Activated naive CD4-positive, alpha-beta T cell treated with anti-CD3 and anti-CD28 coated beads, Interleukin-2, amount 50 U/mL, for 72 hours (primary cell): ENCODE measurements at places on chromosomes 4 and X. TPM values are rescaled to one million over a fixed set of nuclear protein-coding genes. Genes with fewer than 3 reads are reported as not detected.

Gene DKK2
- total RNA-seq = not detected

Gene PCDH11X
- total RNA-seq = not detected

Gene IGSF1
- not detected for total RNA-seq

Gene MAGEA2
- not detected for total RNA-seq

Gene RAB9B
- total RNA-seq = 0.41 TPM

Gene TMSB4X
- total RNA-seq = 11,762 TPM

Gene ZDHHC15
- total RNA-seq = not detected

Gene KLB
- not detected for total RNA-seq

Gene NIPAL1
- 1.3 TPM for total RNA-seq

Gene SPCS3
- 153 TPM for total RNA-seq

Gene SMIM10L2A
- total RNA-seq = 0.18 TPM

Gene ABLIM2
- total RNA-seq = 0.41 TPM

Gene GPC4
- not detected for total RNA-seq

Gene CHRNA9
- not detected for total RNA-seq

Gene TXK
- 48.2 TPM for total RNA-seq

Gene RNF175
- 1.1 TPM for total RNA-seq

Gene DUSP21
- not detected for total RNA-seq

Gene GSX2
- total RNA-seq = not detected

Gene NUP62CL
- 8.1 TPM for total RNA-seq

Gene CXCL11
- total RNA-seq = 0.23 TPM

Gene ZNF157
- 2.6 TPM for total RNA-seq

Gene SPARCL1
- not detected for total RNA-seq

Gene PNMA3
- 3.3 TPM for total RNA-seq

Gene NPNT
- not detected for total RNA-seq

Gene NAP1L5
- 2.9 TPM for total RNA-seq

Gene HMX1
- total RNA-seq = not detected

Gene HMGN5
- total RNA-seq = 5.8 TPM

Gene PNMA6A
- total RNA-seq = 0.84 TPM

Gene DAPP1
- 43.3 TPM for total RNA-seq

Gene TMPRSS11A
- not detected for total RNA-seq

Gene MAGEB1
- not detected for total RNA-seq

Gene SSX2
- total RNA-seq = not detected

Gene GJB1
- total RNA-seq = not detected

Gene DHRSX
- total RNA-seq = 16.4 TPM

Gene FMR1NB
- not detected for total RNA-seq

Gene TMEM150C
- not detected for total RNA-seq

Gene ARHGAP10
- total RNA-seq = 6.4 TPM

Gene SPANXC
- total RNA-seq = not detected

Gene SASH3
- 82.7 TPM for total RNA-seq

Gene NUDT10
- total RNA-seq = 1.2 TPM
